Stimulated activated CD4-positive, alpha-beta T cell treated with anti-CD3 and anti-CD28 coated beads, Interleukin-1b, Interleukin-23, amount 100 ng/mL, for 24 hours (primary cell): ENCODE measurements at places on chromosomes 12 and 14.

GRCh38 chr12:22670762-22671161, 45.8 kb downstream of the ETNK1 start:
- DNase-seq = no peak

DNA sequence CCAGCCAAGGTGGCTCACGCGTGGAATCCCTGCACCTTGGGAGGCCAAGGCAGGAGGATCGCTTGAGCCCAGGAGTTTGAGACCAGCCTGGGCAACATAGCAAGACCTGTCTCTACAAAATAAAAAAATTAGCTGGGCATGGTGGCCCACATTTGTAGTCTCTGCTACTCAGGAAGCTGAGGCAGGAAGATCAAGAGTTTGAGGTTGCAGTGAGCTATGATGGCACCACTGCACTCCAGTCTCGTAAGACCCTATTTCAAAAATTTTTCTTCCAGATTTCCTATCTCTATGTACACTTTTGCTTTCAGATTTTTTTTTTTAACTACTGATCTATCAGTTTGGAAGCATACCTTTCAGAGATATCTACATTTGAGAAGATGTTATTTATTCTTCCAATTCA, 15.3 kb downstream of the SNX6 start:
- no peak for DNase-seq

GRCh38 chr12:57838594-57839302, 7.8 kb downstream of the CTDSP2 start:
- no peak for DNase-seq

DNA sequence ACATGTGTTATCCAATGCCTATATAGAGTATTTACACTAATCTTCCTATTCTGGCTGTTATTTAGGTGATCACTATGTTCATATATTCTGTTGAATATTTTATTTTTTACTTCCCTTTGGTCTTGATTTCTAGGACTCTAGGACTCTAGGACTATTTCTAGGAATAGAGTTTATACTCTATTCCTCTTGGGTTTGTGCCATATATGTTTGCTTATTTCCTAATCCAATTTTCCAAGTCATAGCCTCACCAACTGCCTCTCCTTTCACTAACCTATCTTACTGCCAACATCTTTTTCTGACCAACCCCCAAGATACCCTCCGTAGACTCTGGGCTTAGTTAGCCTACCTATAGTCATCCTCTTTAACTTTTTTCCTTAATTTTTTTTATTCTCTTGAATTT, 28.5 kb downstream of the ARF6 start:
- DNase-seq = no peak

- no peak for DNase-seq
Measured at GRCh38 chr12:99067171-99067785, 422.2 kb downstream of the APAF1 start.

GRCh38 chr14:77615361-77616132, 890 bp downstream of the SPTLC2 start:
- DNase-seq = no peak
